Activated CD4-positive, alpha-beta T cell treated with anti-CD3 and anti-CD28 coated beads, Interleukin-2, amount 50 U/mL, for 48 hours (primary cell): ENCODE measurements at places on chromosomes 5 and 9.

DNA sequence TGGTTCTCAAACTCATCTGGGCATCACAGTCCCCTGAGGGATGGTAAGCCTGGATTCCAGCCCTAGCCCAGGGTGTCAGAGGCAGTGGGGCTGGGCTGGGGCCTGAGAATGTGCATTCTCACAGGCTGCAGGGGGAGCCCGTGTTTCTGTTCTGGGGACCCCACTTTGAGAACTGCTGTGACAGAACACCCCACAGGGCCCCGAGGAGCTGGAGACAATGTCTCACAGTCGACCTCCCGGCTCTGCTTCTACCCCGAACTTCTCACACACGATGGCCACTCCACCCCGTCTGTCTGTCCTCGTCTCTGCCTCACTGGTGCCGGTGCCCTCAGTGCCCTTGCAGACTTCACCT, 130.0 kb downstream of the CACNA1B start:
- no peak for DNase-seq

GRCh38 chr5:134139377-134139851, 24.9 kb downstream of the TCF7 start:
- no peak for DNase-seq

GRCh38 chr5:139644001-139644456, 4.1 kb upstream of the CXXC5 start:
- no peak for DNase-seq

DNA sequence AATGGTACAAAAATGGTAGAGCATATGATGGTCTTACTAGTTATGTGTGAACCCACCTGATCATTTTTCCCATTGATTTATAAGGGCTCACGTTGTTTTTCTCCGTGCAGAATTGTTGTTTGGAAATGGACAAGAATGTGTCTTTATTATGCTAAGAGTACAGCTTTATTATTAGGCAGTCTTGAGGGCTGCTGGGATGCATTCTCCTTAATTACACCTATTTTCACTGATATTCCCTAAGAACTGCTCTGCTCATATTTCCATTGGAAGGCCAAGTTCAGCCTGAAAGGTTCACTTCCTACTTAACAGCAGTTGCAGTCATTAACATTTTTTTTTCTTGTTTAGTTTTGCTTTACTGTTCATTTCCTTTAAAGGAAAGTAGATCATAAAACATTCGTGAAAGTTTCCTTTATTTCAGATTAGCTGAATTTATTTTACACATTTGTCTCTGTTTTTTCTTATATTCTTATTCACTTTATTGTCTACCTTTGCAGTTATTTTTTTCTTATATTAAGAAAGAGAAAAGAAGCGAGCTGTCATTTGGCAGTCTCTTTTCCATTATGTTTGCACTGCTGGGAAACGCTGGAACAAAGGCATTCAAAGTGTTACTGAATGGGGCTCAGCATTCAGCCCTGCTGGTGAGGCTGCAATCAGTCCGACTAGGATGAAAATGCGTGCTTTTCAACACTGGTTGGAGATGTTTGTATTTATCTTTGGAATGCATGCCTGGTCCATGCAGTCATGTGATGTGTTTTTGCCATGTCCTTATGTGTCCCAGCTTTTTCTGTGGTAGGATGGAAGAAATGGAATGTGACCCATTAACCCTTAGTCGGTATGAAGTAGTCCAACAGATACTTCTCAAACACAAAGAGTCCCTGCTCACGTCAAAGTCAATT, 602.7 kb upstream of the ZNF608 start:
- DNase-seq = no peak

- no peak for DNase-seq
Observed at GRCh38 chr5:179862891-179863290, 4.3 kb upstream of the MRNIP start.

DNA sequence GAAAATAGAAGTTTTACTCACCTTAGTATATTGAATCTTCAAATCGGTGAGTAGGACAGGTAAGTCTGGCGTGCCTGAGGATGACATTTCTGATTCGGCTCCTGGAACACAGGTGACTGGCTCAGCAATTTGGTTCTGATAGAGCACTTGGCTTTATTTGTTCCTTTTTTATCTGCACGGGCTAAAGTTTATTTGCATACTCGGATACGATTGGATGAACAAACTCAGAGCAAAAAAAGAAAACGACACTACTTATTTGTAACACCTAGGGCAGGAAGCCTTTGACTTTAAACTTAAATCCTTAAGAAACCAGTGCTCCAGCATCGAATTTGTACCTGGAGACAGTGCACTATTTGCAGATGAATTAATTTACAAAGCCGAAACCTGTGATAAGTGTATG, at the start of gene ALDH1A1:
Gene ALDH1A1 (minus strand): TSS at position 140 of the 400 bp plus-strand sequence. CDS start 53 bp downstream, at position 87.
- no peak for DNase-seq

DNA sequence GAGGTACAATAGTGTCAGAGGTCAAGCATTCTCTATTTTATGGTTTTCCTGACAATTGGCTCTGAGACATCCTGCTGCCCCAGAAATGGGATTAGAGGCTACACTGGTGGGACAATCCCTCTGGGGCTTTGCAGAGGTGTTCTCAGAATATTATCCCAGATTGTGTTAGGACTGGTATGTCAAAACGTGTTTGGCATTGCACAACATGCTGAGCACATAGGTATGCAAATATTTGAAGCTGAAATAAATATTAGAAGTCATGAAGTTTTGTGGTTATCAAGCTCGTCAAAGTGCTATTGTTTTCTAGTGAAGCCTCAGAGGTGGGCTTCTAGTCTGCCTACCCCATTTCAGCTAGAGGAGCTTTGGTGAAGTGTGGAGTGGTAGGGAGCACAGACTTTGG, 304.4 kb downstream of the MAN2A1 start:
- no peak for DNase-seq
